Activated naive CD8-positive, alpha-beta T cell treated with anti-CD3 and anti-CD28 coated beads, Interleukin-2, amount 10 ng/mL, durations not matched to agents 7 days and 5 days (primary cell): ENCODE measurements at places on chromosomes 13 and 19. TPM values are rescaled to one million over a fixed set of nuclear protein-coding genes. Genes with fewer than 3 reads are reported as not detected.

THSD1 gene
- 0.47 TPM for total RNA-seq

SLC25A41 gene
- total RNA-seq: 1.0 TPM

GRCh38 chr19:58035863-58036262, 2.0 kb downstream of the ZSCAN1 start:
- peaks cover 11% of the 10 kb centered on the region for H3K27me3 ChIP-seq
- no peak overlapping the region for H3K4me3 ChIP-seq
- no peak for DNase-seq
- H3K4me1 ChIP-seq: peaks cover 4% of the 10 kb centered on the region

DNA sequence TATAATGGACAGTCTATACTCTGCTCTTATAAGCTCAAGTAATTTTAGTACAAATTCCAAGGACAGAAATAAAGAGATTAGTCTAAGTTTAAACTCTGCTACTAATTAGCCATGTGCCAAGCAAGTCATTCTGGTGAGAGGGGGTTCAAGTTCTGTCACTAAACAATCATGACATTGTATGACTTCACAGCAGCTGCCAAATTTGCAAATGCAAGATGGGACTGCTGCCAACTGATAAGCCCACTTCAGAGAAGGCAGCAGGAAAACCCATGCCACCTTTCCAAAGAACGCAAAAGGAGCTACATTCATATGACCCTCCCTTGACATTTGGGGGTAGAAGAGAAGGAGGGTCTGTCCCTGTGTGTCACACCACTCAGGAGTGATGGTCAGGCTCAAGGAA, 60.7 kb upstream of the RFXAP start:
- H3K4me1 ChIP-seq: no peaks in the 10 kb centered on the region
- no peak overlapping the region for H3K27ac ChIP-seq
- DNase-seq: no peak
- no peak overlapping the region for H3K4me3 ChIP-seq
- H3K36me3 ChIP-seq: no peaks in the 10 kb centered on the region
- peaks cover 8% of the 10 kb centered on the region for H3K27me3 ChIP-seq

- no peaks in the 10 kb centered on the region for H3K27me3 ChIP-seq
- peaks cover 36% of the 10 kb centered on the region for H3K4me1 ChIP-seq
- peaks cover 4% of the 10 kb centered on the region for H3K36me3 ChIP-seq
Observed at GRCh38 chr19:29680447-29680846, 15.2 kb downstream of the PLEKHF1 start.

- no peak for DNase-seq
- H3K27me3 ChIP-seq: no peaks in the 10 kb centered on the region
- H3K36me3 ChIP-seq: no peaks in the 10 kb centered on the region
- H3K4me3 ChIP-seq: no peak overlapping the region
- H3K4me1 ChIP-seq: no peaks in the 10 kb centered on the region
Observed at GRCh38 chr13:70483599-70484276, 375.5 kb upstream of the KLHL1 start.

GRCh38 chr13:39385621-39386231, 217.3 kb downstream of the LHFPL6 start:
- peaks cover 10% of the 10 kb centered on the region for H3K27me3 ChIP-seq
- DNase-seq: no peak
- no peaks in the 10 kb centered on the region for H3K36me3 ChIP-seq
- no peak overlapping the region for H3K4me3 ChIP-seq
- no peak overlapping the region for H3K27ac ChIP-seq
- H3K4me1 ChIP-seq: no peaks in the 10 kb centered on the region

GRCh38 chr19:34096020-34096915, 76.0 kb upstream of the LSM14A start:
- no peak overlapping the region for H3K4me3 ChIP-seq
- peaks cover 23% of the 10 kb centered on the region for H3K27me3 ChIP-seq
- no peaks in the 10 kb centered on the region for H3K4me1 ChIP-seq
- no peaks in the 10 kb centered on the region for H3K36me3 ChIP-seq
- no peak for DNase-seq

GRCh38 chr13:29483211-29483610, 112.3 kb downstream of the SLC7A1 start:
- H3K36me3 ChIP-seq: no peaks in the 10 kb centered on the region
- peaks cover 2% of the 10 kb centered on the region for H3K27me3 ChIP-seq
- no peak for DNase-seq
- H3K4me3 ChIP-seq: no peak overlapping the region
- H3K27ac ChIP-seq: no peak overlapping the region

GRCh38 chr13:52454459-52454819, 839 bp upstream of the CKAP2 start:
- peaks cover 39% of the 10 kb centered on the region for H3K4me1 ChIP-seq
- peak overlapping the region; percentile 88 for H3K4me3 ChIP-seq
- H3K27me3 ChIP-seq: no peaks in the 10 kb centered on the region
- no peak for DNase-seq
- peak overlapping the region; percentile 92 for H3K27ac ChIP-seq

DNA sequence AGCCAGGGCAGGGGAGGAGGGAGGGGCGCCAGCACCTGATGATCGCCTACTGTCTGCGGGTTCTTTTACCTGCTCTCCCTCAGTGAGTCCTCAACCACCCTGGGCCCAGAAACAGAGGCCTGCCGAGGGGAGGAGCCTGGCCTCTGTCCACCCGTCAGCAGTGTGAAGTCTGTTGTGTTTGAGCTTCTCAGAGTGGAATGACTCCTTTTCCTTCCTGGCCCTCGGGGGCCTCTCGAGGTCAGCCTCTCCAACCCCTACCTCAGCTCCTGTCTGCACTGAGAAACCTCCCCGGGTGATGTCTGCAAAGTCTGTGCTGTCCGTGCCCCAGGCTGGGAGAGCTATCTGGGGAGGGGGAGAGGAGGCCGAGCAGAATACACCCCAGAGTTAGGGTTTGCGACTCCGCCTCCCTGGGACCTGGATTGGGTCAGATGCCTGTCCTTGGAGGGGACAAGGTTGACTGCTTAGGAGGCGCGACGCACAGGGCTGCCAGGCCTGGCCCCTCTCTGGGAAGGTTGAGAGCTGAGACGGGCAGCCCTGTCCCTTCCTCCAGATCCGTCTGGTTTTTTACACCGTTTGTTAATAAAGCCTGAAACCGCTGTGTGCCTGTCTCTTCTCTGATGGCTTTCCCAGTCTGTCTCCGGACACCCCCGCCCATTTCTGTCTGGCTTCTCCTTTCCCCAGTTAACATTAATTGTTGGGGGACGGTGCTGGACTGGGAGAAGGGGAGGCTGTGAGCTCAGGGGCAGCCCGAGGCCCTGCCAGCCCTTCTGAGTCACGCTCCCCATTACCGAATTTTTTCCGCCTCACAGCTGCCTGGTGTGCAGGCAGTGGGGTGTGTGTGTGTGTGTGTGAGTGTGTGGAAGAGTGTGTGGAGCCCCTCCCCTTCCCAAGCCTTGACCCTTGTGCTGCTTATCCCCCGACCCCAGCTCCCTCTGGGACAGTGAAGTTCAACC, 989 bp upstream of the SSC5D start:
- no peaks in the 10 kb centered on the region for H3K36me3 ChIP-seq
- H3K4me1 ChIP-seq: peaks cover 4% of the 10 kb centered on the region
- no peak for DNase-seq

DNA sequence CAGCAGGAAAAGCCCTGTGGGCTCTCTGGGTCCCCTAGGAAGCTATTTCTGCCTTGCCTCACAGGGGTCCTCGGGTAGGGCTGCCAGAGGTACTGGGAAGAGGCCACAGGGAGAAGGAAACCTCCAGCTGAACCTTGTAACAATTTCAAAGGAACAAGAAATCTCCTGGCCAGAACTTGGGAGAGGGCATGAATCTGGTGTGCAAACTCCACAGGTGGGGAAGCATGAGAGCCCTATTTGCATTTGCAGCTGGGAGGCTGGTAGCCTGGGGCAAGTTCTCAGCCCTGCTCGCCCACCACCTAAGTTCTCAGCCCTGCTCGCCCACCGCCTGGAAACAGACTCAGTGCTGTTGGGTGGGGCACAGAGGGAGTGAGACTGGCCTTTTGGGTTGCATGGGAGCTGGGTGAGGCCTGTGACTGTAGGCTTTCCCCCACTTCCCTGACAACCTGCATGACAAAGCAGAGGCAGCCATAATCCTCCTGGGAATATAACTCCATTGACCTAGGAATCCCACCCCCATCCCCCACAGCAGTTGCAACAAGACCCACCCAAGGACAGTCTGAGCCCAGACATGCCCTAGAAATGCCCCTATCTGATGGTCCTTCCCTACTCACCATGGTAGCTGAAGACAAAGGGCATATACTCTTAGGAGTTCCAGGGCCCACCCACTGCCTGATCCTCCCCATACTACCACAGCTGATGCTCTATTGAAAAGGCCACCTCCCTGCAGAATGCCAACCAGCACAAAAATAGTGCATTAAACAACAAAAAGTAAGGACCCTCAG, 11.7 kb downstream of the UGGT2 start:
- H3K27me3 ChIP-seq: no peaks in the 10 kb centered on the region
- H3K4me3 ChIP-seq: no peak overlapping the region
- no peaks in the 10 kb centered on the region for H3K4me1 ChIP-seq
- no peak for DNase-seq
- H3K27ac ChIP-seq: no peak overlapping the region
- no peaks in the 10 kb centered on the region for H3K36me3 ChIP-seq

GRCh38 chr13:107203146-107203847, 635.4 kb upstream of the ARGLU1 start:
- H3K27ac ChIP-seq: no peak overlapping the region
- H3K27me3 ChIP-seq: no peaks in the 10 kb centered on the region
- H3K36me3 ChIP-seq: no peaks in the 10 kb centered on the region
- H3K4me1 ChIP-seq: peaks cover 2% of the 10 kb centered on the region
